Left forelimb (tissue), 1 donor: ENCODE measurements at places on chromosomes 12 and 14.
A peak's percentile ranks its signal among the peaks of the same experiment; 100 is the strongest.

GRCh38 chr12:58081488-58081887 is 140.1 kb downstream of the ATP23 start:
- DNase-seq: no peak

DNA sequence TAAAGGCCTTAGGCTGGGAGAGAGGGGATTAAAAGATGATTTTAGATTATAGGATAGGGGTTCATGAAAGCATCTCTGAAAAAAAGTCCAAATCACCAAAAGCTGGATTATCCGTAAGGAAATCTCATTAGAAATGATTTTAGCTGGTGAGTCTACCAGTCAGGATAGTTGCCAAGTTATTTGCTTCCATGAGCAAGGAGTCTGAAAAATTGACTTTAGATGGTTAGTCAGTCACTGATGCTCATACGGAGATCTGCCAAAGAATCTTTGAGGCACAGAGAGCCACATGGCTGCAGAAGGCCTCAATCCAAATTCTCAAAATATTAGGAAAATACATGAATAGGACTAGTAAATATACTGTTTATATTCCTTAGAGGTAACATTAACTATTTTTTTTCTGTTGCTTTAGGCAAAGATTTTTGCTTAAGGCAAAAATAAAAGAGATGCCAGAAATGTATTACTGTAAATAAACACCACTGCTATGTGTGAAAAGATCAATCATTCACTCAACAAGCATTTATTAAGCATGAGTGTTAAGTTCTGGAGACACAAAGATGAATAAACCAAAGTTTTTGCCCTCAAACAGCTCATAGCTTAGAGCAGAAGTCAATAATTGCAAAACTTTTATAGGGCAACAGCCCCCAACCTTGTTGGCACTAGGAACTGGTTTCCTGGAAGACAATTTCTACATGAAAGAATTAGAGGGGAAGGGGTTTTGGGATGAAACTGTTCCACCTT is 105.2 kb downstream of the BBS10 start:
- DNase-seq: no peak

DNA sequence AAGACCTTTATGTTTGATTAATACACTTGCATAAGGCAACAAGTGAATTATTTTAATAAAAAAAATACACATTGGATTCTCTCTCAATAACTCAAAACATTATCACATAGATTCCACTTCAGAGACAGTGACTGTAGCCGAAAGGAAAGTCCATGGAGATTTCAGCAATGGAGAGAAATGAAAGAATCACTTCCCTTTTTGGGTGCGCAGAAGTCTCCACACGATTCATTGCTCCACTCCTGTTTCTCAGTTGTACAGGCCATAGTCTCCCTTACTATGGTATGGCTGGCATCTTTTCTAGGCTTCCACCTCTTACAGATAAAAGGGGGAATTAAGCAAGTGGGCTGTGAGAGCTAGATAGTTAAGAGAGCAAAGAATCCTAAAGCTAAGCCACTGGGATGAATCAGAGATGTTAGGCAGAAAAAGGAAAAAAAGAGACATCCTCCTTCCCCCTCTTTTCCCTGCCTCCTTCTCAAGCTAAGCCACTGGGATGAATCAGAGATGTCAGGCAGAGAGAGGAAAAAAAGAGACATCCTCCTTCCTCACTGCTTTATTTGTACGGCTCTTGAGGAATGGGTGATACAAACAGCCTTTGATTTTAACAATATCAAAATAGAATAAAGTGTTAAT is 16.3 kb downstream of the ST8SIA1 start:
- DNase-seq: no peak

- no peak for DNase-seq
Measured at GRCh38 chr12:131387281-131388163, 323.4 kb upstream of the SFSWAP start.

DNA sequence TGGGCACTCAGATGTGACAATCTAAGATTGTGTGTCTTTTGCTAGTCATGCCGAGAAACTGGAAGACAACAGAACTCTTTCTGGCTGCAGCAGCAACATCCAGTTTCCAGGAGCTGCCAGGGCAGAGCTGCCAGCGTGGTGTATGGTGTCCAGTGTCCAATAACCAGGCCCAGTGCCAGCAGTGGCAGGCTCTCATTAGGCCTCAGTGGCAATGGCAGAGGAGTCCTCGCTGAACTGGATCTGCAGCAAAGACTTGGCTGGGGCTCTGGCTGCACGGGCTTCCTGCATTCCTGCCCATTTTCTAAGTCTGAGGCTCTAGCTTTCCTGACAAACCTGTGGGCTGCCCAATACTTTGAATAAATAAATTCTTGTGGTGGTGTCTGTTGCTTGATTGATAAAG is 26.2 kb upstream of the PPM1A start:
- no peak for DNase-seq

GRCh38 chr14:49924852-49925251 is 32.0 kb downstream of the ARF6 start:
- DNase-seq: no peak

- DNase-seq: no peak
Measured at GRCh38 chr14:50001999-50002925, 109.4 kb downstream of the ARF6 start.

DNA sequence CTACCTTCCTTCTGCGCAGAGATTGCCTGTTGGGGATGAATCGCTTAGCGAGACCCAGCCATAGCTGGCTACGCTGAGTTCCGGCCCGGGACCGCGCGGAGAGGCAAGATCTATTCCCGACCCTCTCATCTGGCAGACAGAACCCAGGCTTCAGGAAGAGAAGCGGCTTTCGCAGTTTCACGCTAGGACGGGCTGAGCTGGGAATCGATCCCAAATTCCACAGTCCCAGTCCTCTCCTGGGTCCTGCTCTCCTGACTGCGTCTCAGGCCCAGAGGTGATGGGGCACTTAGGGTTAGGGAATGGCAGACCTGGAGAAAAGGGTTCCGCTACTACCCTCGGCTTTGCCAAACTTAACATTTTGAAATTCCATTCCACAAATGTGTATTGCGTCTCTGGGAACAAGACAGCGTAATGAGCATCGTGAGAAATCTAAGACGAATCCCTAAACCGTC is 2.8 kb downstream of the PTPN21 start:
- peak; percentile 71 for DNase-seq

- DNase-seq: no peak
Measured at GRCh38 chr14:95281560-95282176, 38.0 kb downstream of the CLMN start.

DNA sequence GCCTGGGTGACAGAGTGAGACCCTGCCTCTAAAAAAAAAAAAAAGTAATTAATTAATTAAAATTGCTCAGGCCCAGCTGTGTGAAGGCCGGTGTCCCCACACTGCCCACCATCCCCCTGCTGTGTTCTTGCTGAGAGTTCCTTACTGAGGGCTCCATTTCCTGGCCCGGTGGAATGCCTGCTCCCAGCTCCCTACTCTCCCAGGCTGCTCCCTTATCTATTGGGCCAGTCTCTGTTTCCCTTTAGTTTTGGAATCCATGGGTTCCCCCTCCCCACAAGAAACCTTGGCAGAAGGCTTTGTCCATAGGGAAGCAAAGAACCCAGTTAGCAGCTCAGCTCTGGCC is 19.0 kb downstream of the MLXIP start:
- peak; percentile 65 for DNase-seq

DNA sequence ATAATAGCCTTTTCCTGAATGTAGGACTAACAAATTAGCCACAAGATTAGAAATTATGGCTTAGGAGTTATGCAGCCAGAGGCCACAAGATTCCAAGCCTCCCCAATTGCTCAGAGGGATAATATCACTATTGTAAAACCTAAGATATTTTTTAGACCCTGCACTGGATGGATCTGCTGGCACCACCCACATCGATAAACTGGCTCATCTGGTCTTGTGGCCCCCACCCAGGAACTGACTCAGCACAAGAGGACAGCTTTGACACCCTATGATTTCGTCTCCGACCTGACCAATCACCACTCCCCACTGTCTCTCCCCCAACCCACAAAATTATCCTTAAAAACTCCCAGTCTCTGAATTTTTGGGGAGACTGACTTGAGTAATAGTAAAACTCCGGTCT is 54.7 kb downstream of the CPM start:
- DNase-seq: no peak

- no peak for DNase-seq
Measured at GRCh38 chr14:29016050-29016900, 249.7 kb downstream of the FOXG1 start.

- DNase-seq: no peak
Measured at GRCh38 chr12:50984586-50985298, 32.4 kb downstream of the HIGD1C start.

GRCh38 chr12:100646896-100647295 is 73.4 kb downstream of the GAS2L3 start:
- DNase-seq: peak; percentile 33

DNA sequence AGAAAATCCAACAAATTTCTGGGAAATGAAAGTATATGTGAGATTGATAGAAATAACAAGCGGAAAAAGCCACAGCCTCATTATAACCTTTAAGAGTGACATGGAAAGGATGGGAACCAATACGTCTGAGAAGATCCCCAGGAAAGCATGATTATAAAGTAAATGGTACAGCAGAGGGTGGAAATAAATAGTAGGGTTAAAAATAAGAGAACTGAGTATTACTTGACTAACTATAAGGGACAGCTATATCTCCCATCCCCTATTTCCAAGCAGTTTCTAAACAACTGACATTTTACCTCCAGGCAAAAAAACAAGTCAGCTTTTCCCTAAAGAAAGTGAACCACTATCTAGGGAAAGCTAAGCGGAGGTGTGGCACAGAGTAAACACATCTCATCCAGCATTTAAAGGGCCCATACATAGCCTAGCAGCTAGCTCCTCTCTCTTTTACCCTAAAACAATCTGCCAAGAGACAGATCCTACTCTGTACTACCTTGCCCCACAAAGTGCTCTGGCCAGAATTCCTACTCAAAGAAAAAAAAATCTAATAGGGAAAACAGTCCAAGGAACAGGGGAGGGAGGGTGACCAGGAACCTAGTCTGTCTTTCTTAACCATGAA is 11.2 kb downstream of the OSBPL8 start:
- no peak for DNase-seq
